ENCODE measurements at places on chromosomes 2 and 18.

GRCh38 chr2:105886687-105887086, 142.0 kb downstream of the NCK2 start:
- DNase-seq: no peak

DNA sequence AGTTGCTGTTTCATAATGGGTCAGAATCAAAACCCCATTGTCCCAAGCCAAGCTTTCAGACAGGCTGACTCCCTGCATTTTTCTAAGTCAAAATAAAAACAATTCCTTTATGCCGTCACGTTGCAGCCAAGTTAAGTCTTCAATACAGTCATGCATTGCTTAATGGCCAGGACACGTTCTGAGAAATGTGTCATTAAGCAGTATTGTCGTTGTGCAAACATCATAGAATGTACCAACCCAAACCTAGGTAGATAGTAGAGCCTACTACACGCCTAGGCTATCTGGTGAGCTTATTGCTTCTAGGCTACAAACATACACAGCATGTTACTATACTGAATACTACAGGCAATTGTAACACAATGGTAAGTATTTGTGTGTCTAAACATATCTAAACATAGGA, 160.4 kb upstream of the FOSL2 start:
- DNase-seq: no peak

GRCh38 chr2:138113871-138114525, 149.7 kb downstream of the HNMT start:
- DNase-seq: no peak

- no peak for DNase-seq
These were observed 315.0 kb upstream of the TFPI start for GRCh38 chr2:187869195-187869594.

GRCh38 chr2:51969347-51969746, 937.4 kb upstream of the NRXN1 start:
- DNase-seq: no peak

GRCh38 chr2:39724828-39725144, 54.3 kb downstream of the THUMPD2 start:
- DNase-seq: no peak

- no peak for DNase-seq
These were observed 144.9 kb upstream of the ID2 start for GRCh38 chr2:8536686-8537561.

Data from NCI-H446 treated with DMSO at 0.1 percent for 48 hours (cell line).